Ascending aorta (tissue), 2 donors: ENCODE measurements at places on chromosomes 1 and 21. TPM values are rescaled to one million over a fixed set of nuclear protein-coding genes. Genes with fewer than 3 reads are reported as not detected.

Gene KCNH1
- total RNA-seq = not detected

Gene LEFTY1
- total RNA-seq = not detected

DNA sequence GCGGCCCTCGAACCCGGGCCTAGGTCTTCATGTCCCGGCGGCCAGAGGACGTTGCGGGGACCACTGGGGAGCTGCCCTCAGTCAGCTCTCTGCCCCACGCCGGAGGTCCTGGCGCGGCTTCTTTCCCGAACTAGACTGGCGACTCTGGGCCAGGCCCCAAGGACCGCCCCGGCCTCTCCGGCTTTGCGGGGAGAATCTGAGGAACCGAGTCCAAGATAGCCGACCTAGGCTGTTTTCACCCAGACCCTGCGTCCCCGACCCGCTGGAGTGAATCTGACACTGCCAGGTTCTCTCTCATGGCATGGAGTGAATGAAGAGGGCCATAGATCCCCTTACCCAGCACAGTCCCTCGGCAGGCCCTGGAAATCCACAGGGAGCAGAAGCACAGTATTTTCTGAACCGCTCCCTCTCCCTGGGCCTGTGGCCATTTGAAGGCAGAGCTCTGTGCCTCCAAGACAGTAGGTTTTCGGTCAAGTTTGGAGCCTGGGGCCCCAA is 9.9 kb upstream of the BARHL2 start:
- no peak overlapping the region for H3K4me3 ChIP-seq
- DNase-seq = no peak
- peaks cover 6% of the 10 kb centered on the region for H3K4me1 ChIP-seq

Gene S100A9
- total RNA-seq = 764 TPM

Gene LCE2B
- not detected for total RNA-seq

GRCh38 chr1:42639116-42639515 is 19.1 kb upstream of the PPIH start:
- H3K27ac ChIP-seq = no peak overlapping the region
- no peak for DNase-seq
- H3K4me3 ChIP-seq = no peak overlapping the region
- H3K27me3 ChIP-seq = no peaks in the 10 kb centered on the region
- H3K36me3 ChIP-seq = no peaks in the 10 kb centered on the region

- DNase-seq = no peak
- no peaks in the 10 kb centered on the region for H3K36me3 ChIP-seq
- H3K4me3 ChIP-seq = no peak overlapping the region
- H3K27ac ChIP-seq = no peak overlapping the region
- H3K4me1 ChIP-seq = peaks cover 3% of the 10 kb centered on the region
These were observed 84.5 kb upstream of the C1orf21 start for GRCh38 chr1:184302346-184302745.

Gene RRP15
- total RNA-seq = 1.9 TPM

DNA sequence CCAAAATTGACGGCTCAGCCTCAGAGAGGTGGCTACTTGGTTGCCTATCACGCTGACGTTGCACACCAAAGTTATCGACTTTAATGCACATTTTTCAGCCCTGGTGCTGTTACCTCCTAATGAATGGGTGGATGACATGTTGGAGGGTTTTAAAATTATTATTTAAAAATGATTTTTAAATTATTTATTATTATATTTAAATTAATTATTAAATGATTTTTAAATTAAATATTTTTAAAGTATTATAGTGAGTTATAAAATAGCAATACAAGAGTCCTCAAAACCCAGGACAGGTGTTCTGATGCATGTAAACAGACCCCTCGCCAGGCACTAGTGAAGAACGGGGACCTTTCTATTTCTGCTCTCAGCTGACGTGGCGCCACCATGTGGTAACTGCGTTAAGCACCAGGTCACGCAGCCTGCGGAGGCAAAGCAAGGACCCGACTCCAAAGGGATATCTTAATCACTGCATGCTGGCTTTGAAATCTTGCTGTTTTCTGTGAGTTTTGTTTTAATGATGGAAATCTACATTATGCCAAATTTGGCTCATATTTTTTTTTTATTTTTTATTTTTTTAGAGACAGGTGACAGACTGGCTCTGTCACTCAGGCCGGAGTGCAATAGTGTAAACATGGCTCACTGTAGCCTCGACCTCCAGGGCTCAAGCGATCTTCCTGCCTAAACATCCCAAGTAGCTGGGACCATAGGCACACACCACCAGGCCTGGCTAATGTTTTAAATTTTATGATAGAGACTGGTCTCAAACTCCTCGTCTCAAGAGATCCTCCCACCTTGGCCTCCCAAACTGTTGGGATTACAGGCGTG is 22.6 kb downstream of the CASP9 start:
- H3K27me3 ChIP-seq = no peaks in the 10 kb centered on the region
- H3K27ac ChIP-seq = no peak overlapping the region
- no peaks in the 10 kb centered on the region for H3K4me1 ChIP-seq
- H3K4me3 ChIP-seq = no peak overlapping the region
- no peak for DNase-seq

GRCh38 chr1:189351960-189352359 is 1125.7 kb downstream of the BRINP3 start:
- no peak for DNase-seq
- no peaks in the 10 kb centered on the region for H3K4me1 ChIP-seq

- peaks cover 29% of the 10 kb centered on the region for H3K4me1 ChIP-seq
- peaks cover 6% of the 10 kb centered on the region for H3K36me3 ChIP-seq
- H3K27ac ChIP-seq = peak overlapping the region; percentile 95
These were observed 780 bp upstream of the RBM15 start for GRCh38 chr1:110338309-110338885.

DNA sequence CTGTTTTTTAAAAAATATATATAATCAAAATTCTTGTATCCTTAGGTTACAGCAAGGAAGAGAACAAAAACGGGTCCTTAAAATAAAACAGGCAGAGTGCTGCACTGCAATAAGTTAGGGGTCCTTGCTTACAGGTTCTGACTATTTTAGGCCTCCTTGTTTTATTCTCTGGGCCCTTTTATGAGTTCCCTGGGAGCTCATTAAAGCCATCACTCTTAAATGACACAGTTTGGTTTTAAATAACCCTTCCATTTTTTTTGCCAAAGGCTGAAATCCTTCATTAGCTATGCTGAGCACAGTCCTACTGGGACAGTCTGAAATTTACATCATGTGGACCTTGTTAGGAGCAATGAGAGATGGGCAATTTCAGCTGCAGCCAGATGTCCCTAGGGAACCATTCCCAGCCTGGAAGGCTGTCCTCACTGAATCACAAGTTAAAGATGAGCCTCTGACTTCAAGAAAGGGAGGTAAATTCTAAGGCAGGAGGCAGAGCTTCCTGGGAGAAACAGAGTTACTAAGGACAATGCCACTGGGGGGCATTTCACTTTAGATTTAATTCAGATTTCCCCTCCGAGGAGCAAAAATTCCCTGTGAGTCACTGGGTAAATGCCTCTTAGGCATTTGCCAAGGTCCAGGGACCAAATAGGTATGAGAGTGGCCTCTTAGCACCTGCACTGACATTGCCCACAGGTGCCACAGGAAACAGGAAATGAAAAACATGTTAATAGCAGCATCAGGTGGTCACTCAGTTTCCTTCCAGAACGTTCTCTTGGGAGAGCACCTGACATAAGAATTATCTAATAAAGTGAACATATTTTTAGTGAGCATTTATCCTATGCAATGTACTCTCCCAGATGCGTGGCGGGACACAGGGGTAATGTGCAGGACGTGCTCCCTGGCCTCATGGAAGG is 3.8 kb upstream of the MUL1 start:
- no peaks in the 10 kb centered on the region for H3K36me3 ChIP-seq
- H3K4me3 ChIP-seq = no peak overlapping the region
- H3K4me1 ChIP-seq = peaks cover 4% of the 10 kb centered on the region
- H3K27ac ChIP-seq = no peak overlapping the region
- DNase-seq = no peak

Gene TACSTD2
- 1.3 TPM for total RNA-seq

Gene TMIGD3
- total RNA-seq = 2.4 TPM

DNA sequence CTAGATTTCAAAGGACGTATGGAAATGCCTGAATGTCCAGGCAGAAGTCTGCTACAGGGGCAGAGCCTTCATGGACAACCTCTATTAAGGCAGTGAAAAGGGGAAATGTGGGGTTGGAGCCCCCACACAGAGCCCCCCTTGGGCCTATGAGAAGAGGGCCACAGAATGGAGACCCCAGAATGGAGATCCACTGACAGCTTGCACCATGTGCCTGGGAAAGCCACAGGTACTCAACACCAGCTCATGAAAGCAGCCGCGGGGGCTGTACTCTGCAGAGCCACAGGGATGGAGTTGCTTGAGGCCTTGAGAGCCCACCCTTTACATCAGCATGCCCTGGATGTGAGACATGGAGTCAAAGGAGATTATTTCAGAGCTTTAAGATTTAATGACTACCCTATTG is 108.7 kb downstream of the DMRTB1 start:
- no peak for DNase-seq
- no peaks in the 10 kb centered on the region for H3K27me3 ChIP-seq
- no peaks in the 10 kb centered on the region for H3K4me1 ChIP-seq
- no peak overlapping the region for H3K4me3 ChIP-seq
- no peaks in the 10 kb centered on the region for H3K36me3 ChIP-seq

DNA sequence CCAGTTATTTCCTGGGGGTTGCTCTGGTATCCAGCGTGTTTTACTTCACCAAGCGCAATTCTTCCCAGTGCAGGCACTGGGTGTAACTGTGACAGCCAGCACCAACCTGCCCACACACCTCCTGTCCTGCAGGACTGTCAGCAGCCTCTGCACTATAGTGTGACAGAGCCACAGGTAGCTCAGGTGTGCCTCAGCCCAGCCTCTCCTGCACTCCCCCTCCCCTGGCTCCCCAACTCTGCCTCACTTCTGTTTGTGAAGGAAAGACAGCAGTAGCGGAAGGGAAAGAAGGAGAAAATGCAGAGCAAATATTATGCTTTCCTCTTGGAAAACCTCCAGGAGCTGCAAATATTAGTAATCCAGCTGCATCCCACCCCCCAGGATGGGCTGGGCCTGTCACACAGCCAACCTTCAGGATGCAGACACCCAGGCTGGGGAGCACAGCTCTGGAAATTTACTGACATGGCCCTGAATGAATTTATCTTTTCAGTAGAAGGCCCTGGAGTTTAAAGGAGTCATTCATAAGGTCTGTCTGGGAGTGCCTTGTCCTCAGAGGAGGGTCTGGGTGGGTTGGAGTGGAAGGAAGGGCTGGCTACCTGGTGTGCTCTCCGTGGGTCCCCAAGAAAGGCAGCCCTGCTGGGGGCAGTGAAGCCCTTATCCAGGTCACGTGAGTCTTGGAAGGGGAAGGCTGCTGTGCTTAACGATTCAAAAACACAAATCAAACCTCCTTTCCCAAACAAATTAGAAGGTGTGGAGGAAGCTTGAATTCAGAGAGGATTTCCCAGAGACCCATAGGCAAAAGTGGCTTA is 20.9 kb downstream of the CAPN2 start:
- H3K36me3 ChIP-seq = no peaks in the 10 kb centered on the region
- H3K27ac ChIP-seq = peak overlapping the region; percentile 67
- no peak overlapping the region for H3K4me3 ChIP-seq
- no peak for DNase-seq

- H3K27me3 ChIP-seq = no peaks in the 10 kb centered on the region
- no peak for DNase-seq
- H3K36me3 ChIP-seq = no peaks in the 10 kb centered on the region
- no peaks in the 10 kb centered on the region for H3K4me1 ChIP-seq
- no peak overlapping the region for H3K27ac ChIP-seq
These were observed 5.1 kb upstream of the FOXJ3 start for GRCh38 chr1:42340093-42340492.

Gene IL20
- total RNA-seq = not detected

DNA sequence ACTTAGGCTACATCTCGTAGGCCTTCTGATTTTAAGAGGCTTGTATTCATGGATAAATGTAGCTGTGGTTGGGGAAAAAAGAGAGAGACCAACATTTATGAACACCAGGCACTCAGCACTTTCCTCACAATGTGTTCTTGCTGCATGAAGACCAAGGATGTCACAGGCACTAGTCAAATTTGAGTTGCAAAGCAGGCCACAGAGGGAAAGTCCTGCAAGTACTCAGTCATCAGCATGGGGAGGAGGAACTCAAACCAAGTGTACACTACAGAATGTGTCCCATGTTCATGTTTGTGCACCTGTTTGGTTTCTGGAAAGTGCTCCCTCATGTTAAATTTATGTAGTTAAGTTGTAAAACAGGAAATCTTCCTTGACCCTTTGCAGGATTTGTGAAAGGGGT is 8.7 kb upstream of the MAP3K7CL start:
- DNase-seq = no peak

DNA sequence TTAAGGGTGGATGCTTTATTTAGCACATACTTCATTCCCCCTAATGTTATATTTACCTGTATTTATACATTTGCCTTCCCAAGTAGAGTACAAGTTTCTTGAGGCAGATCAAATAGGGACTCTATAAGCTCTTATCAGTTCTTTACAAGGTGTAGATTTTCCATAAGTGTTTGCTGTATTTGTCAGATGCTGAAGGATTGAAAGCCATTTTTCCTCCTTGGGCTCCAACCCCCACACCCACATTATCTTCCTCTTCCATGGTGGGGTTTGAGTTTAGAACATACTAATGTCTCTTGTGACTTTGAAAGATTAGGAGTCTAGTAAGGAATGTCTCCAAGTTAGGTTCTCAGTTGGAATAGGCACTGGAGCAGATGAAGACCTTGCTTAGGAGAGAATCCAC is 2.4 kb upstream of the CHI3L2 start:
- peaks cover 7% of the 10 kb centered on the region for H3K4me1 ChIP-seq
- H3K4me3 ChIP-seq = no peak overlapping the region

- H3K4me1 ChIP-seq = peaks cover 22% of the 10 kb centered on the region
- H3K27ac ChIP-seq = peak overlapping the region; percentile 54
- H3K4me3 ChIP-seq = peak overlapping the region; percentile 10
These were observed 4.5 kb downstream of the PLXNA2 start for GRCh38 chr1:208239473-208240381.

DNA sequence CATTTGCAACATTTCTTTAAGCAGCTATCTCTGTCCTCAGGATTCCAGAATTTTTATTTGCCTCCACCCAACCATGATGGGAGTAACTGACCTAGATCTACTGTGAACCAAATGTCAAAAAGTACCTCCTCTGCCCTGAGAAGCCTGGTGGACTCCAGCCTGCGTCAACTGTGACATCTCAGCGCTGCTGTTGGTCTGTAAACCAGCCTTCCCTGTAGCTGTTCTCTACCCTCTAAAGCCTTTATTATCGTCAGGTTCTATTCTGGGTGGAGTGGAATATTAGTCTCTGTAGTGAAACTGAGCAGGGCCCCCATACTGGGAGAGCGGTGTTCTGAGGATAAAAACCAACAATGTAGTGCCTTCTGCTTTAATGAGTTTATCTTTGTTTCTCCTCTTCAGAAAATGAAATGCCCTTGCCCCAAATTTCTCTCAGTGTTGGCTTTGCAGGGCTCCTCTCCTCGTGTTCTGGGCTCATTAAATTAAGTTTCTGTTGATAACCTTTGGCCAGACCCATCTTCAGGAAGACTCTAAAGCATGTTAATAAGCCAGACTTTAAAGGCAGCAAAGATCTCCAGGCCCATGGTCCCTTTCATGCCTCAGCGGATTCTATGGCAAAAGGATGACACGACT is 223.1 kb upstream of the PLXNA2 start:
- no peaks in the 10 kb centered on the region for H3K36me3 ChIP-seq
- H3K27me3 ChIP-seq = no peaks in the 10 kb centered on the region
- no peak for DNase-seq
- no peaks in the 10 kb centered on the region for H3K4me1 ChIP-seq
- H3K27ac ChIP-seq = no peak overlapping the region

Gene NHLH1
- not detected for total RNA-seq

- peaks cover 91% of the 10 kb centered on the region for H3K4me1 ChIP-seq
- H3K4me3 ChIP-seq = no peak overlapping the region
- H3K27ac ChIP-seq = peak overlapping the region; percentile 94
- H3K27me3 ChIP-seq = no peaks in the 10 kb centered on the region
- no peaks in the 10 kb centered on the region for H3K36me3 ChIP-seq
These were observed 28.5 kb upstream of the ECE1 start for GRCh38 chr1:21318714-21319159.

- H3K4me3 ChIP-seq = no peak overlapping the region
- H3K36me3 ChIP-seq = no peaks in the 10 kb centered on the region
- H3K4me1 ChIP-seq = no peaks in the 10 kb centered on the region
- DNase-seq = no peak
These were observed 54.8 kb upstream of the USP1 start for GRCh38 chr1:62381831-62382657.
